Gastroesophageal sphincter (tissue), 4 donors: ENCODE measurements at places on chromosomes 3 and 15. TPM values are rescaled to one million over a fixed set of nuclear protein-coding genes. Genes with fewer than 3 reads are reported as not detected.

Gene NR2E3
- not detected for total RNA-seq

Gene DCLK3
- 0.62 TPM for total RNA-seq

Gene GOLGA8J
- total RNA-seq, result not detected

Gene NPTN
- total RNA-seq, result 338 TPM

Gene PLSCR5
- total RNA-seq, result not detected

Gene NLGN1
- total RNA-seq, result 13.4 TPM

Gene THPO
- not detected for total RNA-seq

Gene EPHB3
- 3.1 TPM for total RNA-seq

Gene TMEM39A
- 26.5 TPM for total RNA-seq

Gene LRRK1
- total RNA-seq, result 17.6 TPM

Gene BCHE
- total RNA-seq, result 31.8 TPM

Gene FOXL2
- not detected for total RNA-seq

Gene SLC24A5
- total RNA-seq, result not detected

Gene RPL22L1
- 73.5 TPM for total RNA-seq

Gene IFT80
- 36.6 TPM for total RNA-seq

Gene BTLA
- total RNA-seq, result 1.8 TPM

Gene SLC22A13
- total RNA-seq, result 0.16 TPM

Gene LRRC3B
- total RNA-seq, result 0.31 TPM

Gene AHSG
- not detected for total RNA-seq

Gene ZNF662
- total RNA-seq, result 7.3 TPM

Gene IRAK2
- 2.2 TPM for total RNA-seq

Gene FOXL2NB
- not detected for total RNA-seq

Gene PLA2G4E
- 0.08 TPM for total RNA-seq

Gene DISP2
- 0.07 TPM for total RNA-seq

Gene MESP1
- 0.15 TPM for total RNA-seq

Gene SCG5
- total RNA-seq, result 4.2 TPM

Gene GOLGA8K
- total RNA-seq, result 0.31 TPM

Gene CMSS1
- total RNA-seq, result 15.4 TPM

Gene HGD
- total RNA-seq, result not detected

Gene LAMB2
- 578 TPM for total RNA-seq

Gene CCR8
- not detected for total RNA-seq

Gene GRK7
- not detected for total RNA-seq

Gene CACNA2D3
- 0.94 TPM for total RNA-seq

Gene VGLL3
- 12.5 TPM for total RNA-seq

Gene CCR9
- not detected for total RNA-seq

Gene GPR149
- not detected for total RNA-seq

Gene RAD51
- not detected for total RNA-seq

Gene LARP6
- 46.5 TPM for total RNA-seq

Gene FBXW12
- total RNA-seq, result not detected

Gene LDHAL6B
- total RNA-seq, result 0.54 TPM

Gene AADAC
- 0.40 TPM for total RNA-seq

Gene POLQ
- 0.16 TPM for total RNA-seq

Gene SLC22A14
- total RNA-seq, result not detected

Gene GOLGA8G
- total RNA-seq, result not detected

Gene ATP13A5
- total RNA-seq, result not detected

Gene CNTN4
- total RNA-seq, result 10.2 TPM

Gene AADACL2
- 0.54 TPM for total RNA-seq

Gene OR5AC2
- total RNA-seq, result not detected

Gene PLA2G4D
- total RNA-seq, result not detected

Gene EAF2
- 2.0 TPM for total RNA-seq

Gene ADPRH
- 10.2 TPM for total RNA-seq

Gene CCDC39
- total RNA-seq, result not detected

Gene CCK
- total RNA-seq, result 2.5 TPM

Gene B3GALNT1
- total RNA-seq, result 3.2 TPM
